ENCODE measurements at places on chromosomes 13 and 19.
A peak's percentile ranks its signal among the peaks of the same experiment; 100 is the strongest.

GRCh38 chr13:36352350-36352749, 6.2 kb upstream of the SPART start:
- DNase-seq, result no peak

DNA sequence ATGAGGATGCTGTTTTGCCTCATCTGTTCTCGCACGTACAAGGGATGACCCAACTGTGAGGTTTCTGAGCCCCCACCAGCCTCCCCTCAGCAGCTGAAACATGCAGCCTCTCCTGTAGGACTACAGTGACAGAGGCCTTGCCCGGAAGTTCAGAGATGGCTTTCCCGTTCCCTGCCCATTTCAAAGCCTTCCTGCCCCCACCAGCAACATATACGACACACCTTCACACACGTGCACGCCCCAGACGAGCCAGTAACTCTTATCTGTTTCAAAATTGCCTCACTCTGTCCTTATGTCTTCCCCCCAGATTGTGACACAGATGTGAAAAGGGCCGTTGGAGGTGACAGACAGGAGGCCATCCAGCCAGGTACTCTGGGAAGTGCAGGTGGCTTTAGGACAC, 95.8 kb downstream of the RAB20 start:
- DNase-seq, result no peak

DNA sequence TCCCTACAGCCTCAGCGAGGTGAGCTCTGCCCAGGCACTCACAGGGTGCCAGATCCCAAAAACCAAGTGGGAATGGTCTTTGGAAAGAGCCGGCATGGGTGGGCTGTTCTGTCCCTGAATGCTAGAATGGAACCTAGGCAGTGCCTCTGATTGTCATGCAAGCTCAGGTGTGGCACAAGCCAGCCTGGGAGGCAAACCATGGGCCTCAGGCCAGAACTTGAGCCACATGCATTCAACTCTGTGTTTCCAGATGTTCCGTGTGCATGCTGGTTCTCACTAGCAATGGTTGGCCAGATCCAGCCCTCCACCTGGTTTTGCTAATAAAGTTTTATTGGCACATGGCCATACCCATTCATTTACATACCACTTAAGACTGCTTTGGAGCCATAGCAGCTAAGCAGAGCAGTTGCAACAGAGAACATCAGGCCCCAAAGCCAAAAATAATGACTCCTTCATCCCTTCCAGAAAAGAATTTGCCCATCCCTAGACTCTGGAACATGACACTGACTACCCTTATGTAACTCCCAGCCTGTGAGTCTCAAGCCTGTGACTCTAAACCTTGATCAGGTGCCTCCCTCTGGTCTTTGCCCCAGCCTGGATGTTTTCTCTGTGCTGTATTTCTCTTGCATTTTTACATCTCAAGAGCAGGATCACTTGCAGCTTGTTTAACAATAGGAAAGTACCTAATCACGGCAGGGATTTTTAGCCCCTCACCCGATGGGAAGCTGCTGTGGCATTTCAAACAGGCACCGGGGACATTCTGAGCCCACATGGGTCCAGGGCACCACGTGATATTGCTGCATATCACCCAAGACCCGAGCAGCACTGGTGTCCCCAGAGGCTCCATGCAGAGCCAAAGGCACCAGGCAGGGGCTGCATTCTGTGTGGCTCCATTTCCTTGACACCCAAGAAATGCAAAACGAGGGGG, 55.4 kb upstream of the USE1 start:
- DNase-seq, result no peak

DNA sequence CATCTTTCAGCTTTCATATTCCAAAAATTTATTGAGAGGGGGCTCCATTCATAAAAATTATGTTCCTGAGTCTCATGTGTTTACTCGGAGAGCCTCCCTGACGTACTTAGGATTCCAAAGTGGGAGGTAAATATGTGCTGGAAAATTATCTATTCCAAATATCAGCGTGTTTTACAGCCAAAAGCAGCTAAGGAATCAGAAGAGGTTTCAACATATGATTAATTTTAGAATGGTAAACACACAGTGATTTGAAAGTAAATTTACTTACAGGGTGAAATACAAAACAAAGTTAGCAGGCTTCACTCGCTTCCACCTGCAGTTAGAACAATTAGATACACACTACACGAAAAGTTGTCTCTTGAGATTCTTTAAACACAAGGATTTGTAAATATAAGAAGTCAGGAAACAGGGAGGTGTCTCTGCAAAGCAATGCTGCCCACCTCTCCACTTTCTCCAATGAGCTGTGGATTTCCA, 313.8 kb upstream of the NBEA start:
- no peak for DNase-seq

DNA sequence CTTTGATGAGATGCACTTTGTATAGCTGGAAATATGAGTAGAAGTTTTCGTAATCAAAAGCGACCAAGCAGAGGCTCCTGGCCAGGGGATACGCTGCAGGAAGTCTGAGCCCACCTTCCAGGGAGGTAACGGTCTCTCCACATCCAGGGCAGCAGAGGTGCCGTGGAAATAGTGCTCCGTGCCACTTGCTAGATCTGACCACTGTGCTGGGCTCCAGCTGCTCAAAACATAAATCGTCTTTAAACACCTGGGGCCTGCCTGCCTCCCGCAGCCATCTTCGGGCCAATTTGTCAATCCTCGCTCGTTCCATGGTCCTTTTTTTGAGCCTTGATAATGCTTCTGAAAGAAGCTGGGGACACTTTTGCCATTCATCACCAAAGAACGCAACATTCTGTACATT, 445.0 kb downstream of the ZNF536 start:
- no peak for DNase-seq

GRCh38 chr13:43433691-43434141, 353.1 kb downstream of the ENOX1 start:
- DNase-seq, result no peak

GRCh38 chr19:4225885-4226284, 3.4 kb upstream of the EBI3 start:
- no peak for DNase-seq

DNA sequence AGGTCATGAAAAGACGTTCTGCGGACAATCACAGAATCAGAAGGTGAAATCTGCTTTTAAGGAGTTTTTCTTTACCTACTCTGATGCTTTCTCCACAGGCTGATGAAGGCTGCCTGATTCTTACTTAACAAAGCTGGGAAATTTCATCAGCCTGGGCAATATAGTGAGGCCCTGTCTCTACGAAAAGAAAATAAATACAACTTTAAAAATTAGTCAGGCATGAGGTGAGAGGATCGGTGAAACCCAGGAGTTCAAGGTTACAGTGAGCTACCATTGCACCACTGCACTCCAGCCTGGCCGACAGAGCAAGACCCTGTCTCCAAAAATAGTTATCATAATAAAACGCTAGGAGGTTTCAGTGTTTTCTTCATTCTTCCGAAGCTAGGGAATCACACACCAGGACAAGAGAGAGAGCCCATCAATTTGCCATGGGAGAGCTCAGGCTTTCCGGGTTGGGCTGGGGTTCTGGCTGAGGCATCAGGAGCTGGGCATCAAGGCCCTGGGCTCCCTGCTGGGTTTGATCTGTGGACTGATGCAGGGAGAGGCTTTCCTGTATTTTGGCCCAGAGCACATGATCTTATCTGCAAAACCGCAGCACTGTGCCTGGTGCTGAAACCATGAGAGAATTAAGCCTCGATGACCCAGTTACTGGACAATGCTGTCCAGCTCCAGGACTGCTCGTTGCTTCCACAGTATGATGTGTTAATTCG, 25.1 kb upstream of the CEBPG start:
- DNase-seq, result no peak

GRCh38 chr19:44587963-44588770, 25.2 kb upstream of the IGSF23 start:
- no peak for DNase-seq

DNA sequence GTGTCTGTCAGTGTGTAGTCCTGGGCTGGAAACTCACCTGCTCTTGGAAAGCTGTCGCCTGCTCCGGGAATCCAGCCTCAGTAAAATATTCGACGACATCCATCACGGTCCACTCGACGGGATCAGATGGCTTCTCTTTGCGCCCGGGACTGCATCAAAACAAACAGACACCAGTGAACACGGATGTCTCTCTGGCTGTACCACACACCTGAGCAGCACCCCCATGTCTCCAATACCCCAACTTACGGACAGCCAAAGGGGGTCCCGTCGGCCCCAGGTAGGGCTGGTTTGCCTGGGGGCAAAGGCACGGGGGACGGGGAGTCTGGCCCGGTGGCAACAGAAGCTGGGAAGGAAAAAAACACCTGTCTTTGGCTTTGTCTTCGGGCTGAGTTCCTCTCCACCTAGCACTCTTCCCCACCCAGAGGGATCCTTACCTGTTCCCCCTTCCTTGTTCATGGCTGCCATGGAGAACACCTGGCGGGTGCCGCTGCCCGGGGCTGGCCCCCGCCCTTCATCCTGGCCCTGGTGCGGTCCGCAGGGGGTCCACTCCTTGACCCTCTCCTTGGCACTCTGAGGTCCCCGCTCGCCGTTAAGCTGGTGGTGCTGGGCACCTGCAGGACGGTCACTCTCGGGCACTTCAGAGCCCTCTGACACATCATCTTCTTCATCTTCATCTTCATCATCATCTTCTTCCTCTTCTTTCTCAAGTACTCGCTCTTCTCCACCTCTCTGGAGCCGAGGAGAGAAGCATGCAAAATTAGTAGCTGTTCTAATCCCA, 1.7 kb downstream of the SAMD1 start:
- DNase-seq, result no peak

GRCh38 chr19:51796195-51796679, 1.3 kb downstream of the FPR3 start:
- no peak for DNase-seq

- DNase-seq, result no peak
Observed at GRCh38 chr13:35621989-35622388, 145.5 kb upstream of the MAB21L1 start.

- no peak for DNase-seq
Observed at GRCh38 chr13:112928020-112928971, 40.7 kb upstream of the MCF2L start.

- no peak for DNase-seq
Observed at GRCh38 chr13:58051807-58052375, 420.3 kb downstream of the PCDH17 start.

DNA sequence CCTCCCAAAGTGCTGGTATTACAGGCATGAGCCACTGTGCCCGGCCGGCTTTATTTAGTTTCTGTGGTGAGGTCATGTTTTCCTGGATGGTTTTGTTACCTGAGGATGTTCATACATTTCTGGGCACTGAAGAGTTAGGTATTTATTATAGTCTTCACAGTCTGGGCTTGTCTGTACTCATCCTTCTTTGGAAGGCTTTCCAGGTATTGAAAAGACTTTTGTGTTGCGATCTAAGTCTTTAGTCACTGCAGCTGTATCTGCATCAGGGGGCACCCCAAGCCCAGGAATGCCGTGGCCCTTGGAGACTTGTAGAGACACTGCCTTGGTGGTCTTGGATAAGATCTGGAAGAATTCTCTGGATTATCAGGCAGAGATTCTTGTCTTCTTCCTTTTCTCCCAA, 12.8 kb downstream of the BLOC1S3 start:
- DNase-seq, result no peak

- DNase-seq, result no peak
Observed at GRCh38 chr19:49453757-49454240, 774 bp downstream of the ALDH16A1 start.

GRCh38 chr13:94548821-94549231, 47.1 kb downstream of the TGDS start:
- DNase-seq, result no peak

DNA sequence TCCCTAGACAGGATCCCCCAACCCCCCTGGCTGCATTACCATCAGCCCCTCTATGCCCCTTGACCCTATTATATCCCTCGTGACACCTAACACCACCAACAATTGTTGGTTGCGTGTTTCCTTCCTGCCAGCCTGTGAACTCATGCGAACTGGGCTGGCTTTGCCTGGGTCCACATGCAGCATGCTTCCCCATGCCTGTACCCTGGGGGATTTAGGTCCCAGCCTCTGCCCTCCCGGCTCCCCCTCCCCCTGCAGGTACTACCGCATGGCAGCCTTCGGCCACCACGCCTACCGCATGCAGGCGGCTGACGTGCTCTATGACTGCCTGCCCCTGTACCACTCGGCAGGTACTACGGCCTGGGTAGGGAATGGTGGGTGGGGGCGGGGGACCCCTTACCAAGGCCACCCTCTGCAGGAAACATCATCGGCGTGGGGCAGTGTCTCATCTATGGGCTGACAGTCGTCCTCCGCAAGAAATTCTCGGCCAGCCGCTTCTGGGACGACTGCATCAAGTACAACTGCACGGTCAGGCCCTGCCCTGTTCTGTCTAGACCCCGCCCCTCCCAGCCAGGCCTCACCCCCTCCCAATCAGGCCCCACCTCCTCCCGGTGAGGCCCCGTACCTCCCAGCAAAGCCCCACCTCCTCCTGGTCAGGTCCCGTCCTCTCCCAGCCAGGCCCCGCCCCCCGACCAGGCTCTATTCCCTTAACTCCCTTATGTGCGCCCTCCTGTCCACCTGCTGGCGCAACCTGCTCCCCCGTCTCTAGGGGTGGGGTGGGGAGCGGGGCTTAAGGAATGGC, 18.5 kb downstream of the SLC27A1 start:
- DNase-seq, result peak; percentile 72

GRCh38 chr19:56566904-56567273, 379 bp upstream of the ZNF470 start:
- DNase-seq, result peak; percentile 16

DNA sequence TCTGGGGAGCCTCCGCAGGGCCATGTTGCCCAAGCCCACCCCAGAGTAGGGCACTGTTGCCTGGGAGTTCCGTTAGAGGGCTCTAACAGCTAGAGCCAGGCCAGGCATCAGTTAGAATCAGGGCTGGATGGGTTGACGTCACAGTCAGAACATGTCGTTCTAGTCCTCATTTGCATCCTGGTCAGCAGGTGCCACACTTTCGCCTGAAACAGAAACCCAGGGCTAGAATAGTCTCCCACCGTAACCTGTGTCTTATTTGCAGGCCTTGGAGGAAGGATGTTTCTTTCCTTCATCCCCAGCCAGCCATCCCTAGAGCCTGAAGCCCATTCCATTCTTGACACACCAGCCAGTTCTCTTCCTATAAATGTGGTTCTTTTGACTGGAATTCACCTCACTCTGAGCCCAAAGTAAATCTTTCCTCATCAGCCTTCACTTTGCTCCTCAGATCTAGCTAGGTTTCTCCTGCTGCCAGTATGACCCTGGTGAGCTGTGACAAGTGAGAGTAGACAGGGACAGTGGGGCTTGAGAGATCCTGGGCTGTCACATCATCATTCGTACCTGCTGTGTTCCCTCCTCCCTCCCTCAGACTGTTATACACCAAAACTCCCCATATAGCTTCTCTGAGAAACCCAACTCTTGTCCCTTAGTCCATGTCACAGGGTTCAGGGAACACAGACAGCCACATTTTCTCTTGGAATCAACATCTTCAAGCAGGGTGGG, 12.2 kb upstream of the CCDC97 start:
- no peak for DNase-seq

- DNase-seq, result no peak
Observed at GRCh38 chr19:41895745-41896580, 13.0 kb downstream of the ARHGEF1 start.

Data from activated CD4-positive, alpha-beta T cell treated with anti-CD3 and anti-CD28 coated beads for 4 hours (primary cell).